ENCODE measurements at places on chromosomes 1 and 21.

DNA sequence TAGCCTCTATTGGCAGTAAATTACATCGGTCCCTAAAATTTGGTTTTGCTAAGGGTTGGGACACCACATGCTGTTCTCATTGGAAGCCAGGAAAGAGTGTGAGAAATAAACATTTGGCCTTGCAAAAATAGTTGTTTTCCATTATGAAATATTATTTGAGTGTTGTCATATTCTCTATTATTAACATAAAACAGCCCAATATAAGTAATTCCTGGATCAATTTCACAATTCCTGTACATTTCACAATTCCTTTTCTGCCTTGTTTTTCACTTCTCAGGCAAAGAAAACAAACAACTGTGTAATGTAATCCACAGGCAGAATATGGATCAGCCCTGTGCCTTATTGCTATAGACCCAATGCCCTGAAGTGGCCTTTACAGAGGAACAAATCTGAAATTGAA, 40.5 kb downstream of the C1orf87 start:
- DNase-seq = no peak

DNA sequence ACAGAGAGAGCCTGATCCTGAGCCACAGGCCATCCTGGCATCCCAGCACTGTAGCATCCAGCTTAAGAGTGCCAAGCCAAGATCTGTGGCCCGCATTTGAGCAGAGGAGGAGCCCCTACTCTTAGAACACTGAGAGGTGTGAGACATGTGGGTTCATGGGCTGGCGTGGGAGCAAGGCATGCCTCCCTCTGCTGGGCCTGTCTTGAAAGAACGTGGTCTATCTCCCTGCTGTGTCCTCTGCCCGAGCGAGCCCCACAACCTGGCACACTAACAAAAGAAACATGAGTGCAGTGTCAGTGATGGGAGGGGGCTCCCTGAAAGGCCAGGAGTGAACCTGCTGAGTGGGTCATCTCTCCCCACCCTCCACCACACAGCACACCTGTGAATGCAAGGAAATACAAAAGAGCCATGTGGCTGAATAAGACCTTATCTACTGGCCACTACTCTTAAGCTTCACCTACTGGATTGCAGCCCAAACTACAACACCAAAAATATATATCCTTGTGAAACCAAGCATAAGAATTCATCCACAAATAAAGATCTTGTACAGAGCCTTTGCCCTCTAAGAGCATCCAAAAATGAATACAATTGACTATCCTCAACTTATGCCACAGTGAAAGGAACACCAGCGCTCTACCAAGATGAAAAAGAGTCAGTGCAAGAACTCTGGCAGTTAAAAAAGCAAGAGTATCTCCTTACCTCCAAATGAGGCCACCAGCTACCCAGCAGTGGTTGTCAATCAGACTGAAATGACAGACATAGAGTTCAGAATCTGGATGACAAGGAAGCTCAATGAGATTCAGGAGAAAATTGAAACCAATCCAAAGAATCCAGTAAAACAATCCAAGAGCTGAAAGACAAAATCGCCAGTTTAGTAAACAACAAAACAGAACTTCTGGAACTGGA, 259.4 kb upstream of the DAB1 start:
- no peak for DNase-seq

DNA sequence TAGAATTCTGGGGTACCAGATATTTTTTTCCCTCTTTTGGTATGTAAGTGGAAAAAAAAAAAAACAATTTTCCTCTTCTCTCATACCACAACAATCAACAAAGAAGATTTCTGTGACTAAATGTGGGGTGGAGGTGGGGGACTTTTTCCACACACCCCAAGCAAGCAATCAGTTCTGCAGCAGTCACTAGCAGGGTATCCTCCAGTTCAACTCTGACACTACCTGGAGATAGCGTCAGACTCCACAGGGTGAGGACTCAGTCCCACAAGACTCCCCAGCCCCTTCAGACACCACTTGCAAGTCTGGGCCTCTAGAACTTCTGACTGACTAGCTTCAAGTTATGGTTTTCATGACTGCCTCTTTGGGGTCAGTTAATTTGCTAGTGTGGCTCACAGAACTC, 6.2 kb downstream of the DHX9 start:
- DNase-seq = no peak

DNA sequence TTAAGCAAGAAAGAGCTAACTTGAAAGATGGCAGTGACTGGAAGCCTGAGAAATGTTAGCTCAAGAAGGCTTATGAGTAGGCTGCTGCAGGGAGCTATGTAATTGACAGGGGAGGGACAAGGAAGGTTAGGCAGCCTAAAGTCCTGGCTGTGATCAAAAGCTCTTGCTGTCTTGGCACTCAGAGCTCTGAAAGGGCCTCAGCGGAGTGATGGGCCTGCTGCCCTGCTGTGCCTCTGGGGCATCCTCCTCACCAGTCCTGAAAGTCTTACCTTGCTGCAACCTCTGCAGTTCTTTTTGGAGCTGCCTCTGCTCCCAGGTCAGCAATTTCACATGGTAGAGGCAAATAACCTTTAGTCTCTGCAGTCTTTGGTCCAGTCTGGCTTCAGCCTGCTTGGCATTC, 1.8 kb downstream of the CCDC190 start:
- no peak for DNase-seq

- no peak for DNase-seq
These were observed 51.6 kb downstream of the OBSCN start for GRCh38 chr1:228259368-228259894.

DNA sequence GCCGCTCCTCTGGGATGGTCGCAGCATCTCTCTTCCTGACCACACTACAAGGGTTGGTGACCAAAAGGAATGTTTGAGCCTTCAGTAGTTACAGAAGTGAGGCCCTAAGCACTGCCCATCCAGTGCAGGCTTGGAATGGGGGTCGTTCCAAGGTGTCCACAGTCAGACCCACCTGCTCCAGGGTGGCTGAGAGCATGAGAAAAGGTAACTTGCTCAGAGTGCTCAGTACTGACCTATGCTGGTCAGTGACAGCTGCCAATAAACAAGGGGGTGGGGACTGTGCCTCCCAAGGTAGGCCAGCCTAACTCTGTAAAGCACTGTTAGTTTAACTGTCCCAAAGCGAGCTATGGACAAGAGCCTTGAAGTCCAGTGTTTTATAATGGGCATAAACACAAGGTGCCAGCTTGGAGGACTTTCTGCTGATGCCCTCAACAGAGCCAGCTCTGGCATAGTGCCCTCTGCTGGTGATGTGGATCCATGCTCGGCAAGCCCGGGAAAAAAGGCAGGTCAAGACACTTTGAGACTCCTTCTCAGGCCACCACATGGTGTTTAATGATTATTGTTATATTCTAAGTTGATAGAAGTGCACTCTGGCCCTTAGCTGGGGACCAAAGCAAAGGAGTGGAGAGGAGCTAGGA, 78.1 kb upstream of the DNAH14 start:
- peak; percentile 57 for DNase-seq

GRCh38 chr1:114117654-114118053, 36.0 kb downstream of the SYT6 start:
- DNase-seq = no peak

DNA sequence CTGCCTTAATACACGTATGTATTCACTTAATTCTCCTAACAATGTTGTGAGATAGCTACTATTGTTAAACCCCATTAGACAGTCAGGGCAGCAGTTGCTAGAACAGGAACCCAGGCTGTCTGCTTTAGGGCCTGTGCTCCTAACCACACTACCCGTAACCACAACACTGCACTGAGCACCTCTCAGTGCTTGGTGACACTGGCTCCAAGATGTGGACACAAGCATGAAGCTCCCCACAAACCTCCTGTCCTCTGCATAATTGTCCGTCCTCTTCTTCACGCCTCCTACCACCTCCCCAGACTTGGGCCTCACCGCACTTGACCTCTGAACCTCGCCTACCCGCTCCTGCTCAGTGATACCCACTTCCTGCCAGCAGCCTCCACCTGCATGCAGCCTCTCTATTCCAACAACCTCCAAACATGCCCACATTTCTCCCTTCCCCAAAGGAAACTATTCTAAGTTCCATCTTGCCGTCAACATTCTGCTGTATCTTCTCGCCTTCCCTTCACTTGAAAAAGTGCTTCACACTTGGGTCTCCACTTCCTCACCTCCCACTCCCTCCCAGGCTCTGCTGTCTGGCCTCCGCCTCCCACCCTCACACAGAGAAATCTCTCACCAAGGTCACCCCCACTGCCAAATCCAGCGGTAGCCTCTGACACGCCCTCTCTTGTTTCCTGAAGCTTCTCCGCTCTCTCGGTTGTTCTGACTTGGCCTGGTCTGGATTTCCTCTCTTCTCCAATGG, 14.6 kb upstream of the AHDC1 start:
- no peak for DNase-seq

DNA sequence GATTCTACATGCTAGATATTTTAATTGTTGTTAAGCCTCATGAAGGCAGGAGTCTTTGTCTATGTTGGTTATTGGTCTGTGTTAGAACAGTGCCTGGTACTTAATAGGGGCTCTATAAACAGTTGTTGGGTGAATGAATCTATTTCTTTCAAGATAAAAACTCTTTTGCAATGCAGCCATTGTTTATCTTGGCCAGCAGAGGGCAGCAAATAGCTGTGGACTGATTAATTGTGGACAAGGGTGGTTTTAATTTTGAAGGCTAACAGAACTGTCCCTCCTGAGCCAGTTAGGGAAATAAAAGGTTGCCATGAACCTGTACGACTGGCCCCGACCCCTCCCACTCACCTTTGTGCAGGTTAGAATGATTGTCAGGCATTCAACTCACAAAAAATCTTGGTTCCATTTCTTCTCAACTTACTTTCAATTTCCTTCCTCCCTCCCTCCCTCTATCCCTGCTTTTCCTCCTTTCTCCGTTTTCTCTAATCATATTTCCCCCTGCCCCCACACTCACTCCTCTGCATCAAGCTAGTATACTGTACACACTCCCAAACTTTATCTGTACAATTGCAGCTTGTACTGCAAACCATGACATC, 66.3 kb upstream of the DIRAS3 start:
- DNase-seq = peak; percentile 54

DNA sequence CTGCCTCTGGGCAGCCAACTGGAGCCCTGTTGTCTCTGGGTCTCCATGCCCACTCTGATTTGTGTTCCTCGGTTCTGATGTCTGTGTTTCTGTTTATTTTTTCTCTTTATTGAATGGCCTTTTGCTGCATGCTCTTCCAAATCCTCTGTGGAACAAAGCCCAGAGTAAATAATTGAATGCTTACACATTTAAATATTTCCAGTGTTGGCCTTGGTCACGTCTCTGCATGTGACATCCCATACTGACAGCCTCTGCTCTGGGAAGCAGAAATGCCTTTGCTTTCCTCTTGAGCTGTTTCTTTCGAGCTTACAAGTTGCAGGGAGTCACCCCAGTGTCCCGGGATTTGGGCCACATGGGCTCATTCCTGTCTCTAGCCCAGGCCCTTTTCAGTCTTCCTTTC, 267.9 kb downstream of the PTPRU start:
- no peak for DNase-seq

GRCh38 chr1:35894183-35894582, 11.2 kb downstream of the AGO1 start:
- DNase-seq = peak; percentile 68

DNA sequence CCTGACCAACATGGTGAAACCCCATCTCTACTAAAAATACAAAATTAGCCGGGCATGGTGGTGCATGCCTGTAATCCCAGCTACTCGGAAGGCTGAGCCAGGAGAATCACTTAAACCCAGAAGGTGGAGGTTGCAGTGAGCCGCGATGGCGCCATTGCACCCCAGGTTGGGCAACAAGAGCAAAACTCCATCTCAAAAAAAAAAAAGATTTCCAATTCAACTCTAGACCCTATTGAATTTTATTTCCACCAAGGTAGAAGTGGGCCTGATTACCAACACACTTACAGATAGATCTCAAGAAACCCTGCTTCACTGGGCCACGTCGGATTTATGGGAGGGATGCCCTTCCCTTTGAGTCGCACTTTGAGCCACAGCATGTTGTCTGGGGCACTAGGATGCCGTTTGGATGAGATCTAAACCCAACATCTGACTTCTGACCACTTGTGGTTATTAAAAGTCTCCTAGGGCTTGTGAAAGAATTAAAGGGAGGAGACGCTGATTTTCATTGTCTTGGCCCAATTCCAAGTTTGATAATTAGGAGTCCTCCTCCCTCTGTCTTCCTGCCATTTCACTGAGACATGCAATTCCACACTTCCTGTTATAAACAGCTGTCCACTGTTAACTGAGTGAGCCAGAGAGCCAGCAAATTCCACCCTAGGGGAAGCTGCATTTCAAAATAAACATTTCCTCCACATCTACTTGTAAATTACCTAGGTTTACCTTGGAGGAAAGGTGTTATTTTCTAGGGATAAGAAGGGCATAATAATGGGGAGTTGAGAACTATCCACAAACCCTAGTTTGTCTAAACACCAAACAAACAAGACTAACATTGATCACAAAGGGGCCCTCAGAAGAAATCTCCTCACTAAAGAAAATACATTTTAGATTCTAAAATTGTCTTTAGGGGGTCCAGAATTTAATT, 5.2 kb upstream of the RERE start:
- DNase-seq = peak; percentile 75

- DNase-seq = no peak
These were observed 277.1 kb upstream of the SGIP1 start for GRCh38 chr1:66256629-66257572.

All from hematopoietic multipotent progenitor cell treated with erythropoietin and hydrocortisone succinate and interleukin-3 and kit ligand, for 8 days (in vitro differentiated cells).